ENCODE measurements at places on chromosomes 11 and 22.

- no peak for DNase-seq
These were observed 38.0 kb downstream of the METTL15 start for GRCh38 chr11:28146123-28146751.

GRCh38 chr11:777288-778255 lies at the start of gene GATD1:
GATD1 (minus strand) TSS chr11:777487; CDS start chr11:777462, 25 bp downstream.
- DNase-seq, result peak; percentile 89

DNA sequence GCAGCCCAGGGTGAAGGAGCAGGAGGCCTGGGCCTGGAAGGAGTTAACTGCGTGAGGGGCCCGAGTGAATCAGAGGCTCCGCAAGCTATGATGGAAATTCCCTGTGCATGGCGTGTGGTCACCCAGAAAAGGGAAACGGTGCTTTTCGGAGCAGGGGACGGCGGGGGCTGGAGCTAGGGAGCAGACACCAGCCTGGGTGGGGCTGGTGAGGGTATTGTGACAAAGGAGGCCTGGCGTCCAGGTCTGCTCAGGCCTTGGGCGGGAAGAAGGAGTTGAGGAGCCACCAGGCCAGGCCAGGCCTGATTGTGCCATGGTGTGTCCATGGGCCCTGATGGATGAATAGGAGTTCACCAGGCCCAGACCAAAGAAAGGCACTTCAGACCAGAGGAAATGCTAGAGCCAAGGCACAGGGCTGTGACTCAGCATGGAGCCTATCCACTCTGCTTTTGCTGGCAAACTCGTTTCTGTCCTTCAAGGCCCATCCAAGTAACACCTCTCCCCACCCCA lies 12.8 kb upstream of the SPI1 start:
- no peak for DNase-seq

DNA sequence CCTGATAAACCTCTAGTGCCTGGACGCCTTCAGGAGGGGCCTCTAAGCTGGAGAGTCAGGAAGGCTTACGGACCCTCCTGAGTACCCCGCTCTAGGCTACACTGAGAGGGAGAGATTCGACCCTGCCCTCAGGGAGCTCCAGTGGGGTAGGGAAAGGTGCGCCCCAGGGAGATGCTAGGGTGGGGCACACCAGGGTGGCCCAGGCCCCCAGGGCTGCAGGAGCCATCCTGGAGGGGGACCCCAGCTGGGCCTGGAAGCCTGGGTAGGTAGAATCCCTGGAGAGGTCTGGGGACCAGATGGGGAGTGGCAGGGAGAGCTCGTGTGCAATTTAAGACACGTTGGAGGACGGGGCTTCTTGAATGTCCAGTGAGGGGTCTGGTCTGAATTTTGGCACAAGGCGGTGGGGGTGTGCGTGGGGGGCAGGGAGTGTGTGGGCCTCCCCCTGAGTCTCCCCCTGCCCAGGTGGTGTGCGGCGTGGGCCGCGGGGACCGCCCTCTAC lies 4.7 kb downstream of the CARNS1 start:
- DNase-seq, result no peak

DNA sequence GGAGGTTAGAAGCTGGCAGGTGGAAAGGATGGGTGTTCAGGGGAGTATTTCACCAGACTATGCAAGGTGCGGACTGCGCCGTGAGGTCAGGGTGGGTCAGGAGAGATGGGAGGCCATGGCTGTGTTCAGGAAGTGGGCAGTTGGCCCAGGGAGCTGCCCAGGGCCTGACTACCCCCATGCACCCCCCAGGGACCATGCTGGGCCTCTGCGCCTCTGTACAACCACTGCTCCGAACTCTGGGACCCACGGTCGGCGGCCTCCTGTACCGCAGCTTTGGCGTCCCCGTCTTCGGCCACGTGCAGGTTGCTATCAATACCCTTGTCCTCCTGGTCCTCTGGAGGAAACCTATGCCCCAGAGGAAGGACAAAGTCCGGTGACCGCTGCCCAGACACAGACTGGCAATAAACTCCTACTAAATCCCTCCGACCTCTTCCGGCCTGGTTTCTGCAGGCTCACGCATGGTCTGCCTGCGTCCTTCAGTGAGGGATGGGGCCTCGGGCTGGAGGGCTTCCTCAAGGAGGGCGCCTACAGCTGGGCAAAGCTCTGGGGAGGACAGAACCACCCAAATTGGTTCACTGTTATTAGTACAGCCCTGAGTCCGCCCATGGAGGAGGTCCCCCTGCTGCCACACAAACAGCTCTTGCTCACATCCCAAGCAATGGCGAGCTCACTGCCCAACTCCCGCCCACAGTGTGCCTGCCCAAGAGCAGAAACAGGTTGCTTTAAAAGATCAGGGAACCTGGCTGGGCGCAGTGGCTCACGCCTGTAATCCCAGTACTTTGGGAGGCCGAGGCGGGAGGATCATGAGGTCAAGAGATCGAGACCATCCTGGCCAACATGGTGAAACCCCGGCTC lies 4.2 kb downstream of the PHLDA2 start:
- DNase-seq, result no peak

All from stimulated activated naive CD4-positive, alpha-beta T cell treated with Interleukin-2 at 50 U/mL for 16 hours (primary cell).